ENCODE measurements at places on chromosomes 6 and 20.
A peak's percentile ranks its signal among the peaks of the same experiment; 100 is the strongest.

- DNase-seq, result peak; percentile 4
Measured at GRCh38 chr20:18019068-18019467, 38.6 kb downstream of the OVOL2 start.

DNA sequence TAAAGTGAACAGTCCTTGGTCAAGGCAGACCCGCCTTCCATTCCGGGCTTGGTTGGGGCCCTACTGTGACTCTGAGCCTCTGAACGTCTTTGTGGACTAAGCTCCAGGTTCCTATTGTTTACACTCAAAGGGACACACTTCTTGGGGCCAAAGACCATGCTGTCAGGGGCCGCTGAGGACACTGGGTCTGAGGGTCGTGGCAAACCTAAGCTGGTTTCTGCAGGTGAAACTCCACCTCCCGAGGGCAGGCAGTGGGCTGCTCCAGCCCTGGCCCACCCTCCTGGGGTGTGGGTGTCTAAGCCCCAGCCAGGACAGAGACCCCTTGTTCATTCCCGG, 43.1 kb downstream of the DSTN start:
- DNase-seq, result no peak

DNA sequence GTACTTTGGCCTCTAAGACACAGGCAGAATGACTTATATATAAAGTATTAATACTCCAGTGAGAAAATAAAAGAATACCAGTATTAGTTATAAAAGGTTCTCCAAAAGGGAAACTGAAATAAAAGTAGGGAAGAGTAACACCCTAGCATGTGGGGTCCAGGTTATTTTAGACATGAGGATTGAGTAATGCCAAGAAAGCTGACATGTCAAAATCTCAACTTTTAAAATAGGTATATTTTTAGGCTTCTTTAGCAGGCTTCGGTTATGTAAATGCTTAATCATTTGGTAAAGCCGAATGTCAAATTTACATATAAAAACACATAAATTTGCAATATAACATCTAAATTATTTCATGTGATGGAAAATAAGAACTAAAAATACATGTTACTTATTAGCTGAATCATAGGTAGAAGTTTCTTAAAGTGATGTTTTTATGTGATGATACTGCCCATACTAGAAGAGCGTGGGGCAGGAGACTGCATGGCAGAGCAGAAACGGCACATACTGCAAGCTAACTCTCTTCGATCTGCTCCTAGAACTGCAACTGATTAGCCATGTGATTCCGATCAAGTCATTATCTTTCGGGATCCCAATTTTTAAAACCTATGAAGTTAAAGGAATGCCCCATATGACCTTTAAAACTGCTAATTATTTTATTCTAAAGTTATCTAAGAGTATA, 129.4 kb upstream of the DST start:
- no peak for DNase-seq

DNA sequence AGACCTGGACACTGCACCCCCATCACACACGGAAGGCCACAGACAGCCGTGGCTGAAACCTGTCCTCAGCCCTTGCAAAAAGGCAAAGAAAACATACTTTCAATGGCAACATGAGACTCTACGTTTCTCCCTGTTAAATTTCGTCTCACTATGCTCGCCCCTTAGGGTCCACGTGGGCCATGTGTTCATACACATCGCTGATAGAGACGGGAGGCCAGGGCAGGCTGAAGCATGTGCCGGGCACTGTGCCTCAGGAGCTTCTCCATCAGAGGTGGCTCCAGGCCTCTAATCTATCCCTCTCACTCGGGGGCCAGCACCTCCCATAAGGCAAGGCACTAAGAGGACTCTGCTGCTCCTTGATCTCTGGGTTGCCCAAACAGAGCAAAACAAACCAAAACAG, 17.5 kb downstream of the PXDC1 start:
- no peak for DNase-seq

DNA sequence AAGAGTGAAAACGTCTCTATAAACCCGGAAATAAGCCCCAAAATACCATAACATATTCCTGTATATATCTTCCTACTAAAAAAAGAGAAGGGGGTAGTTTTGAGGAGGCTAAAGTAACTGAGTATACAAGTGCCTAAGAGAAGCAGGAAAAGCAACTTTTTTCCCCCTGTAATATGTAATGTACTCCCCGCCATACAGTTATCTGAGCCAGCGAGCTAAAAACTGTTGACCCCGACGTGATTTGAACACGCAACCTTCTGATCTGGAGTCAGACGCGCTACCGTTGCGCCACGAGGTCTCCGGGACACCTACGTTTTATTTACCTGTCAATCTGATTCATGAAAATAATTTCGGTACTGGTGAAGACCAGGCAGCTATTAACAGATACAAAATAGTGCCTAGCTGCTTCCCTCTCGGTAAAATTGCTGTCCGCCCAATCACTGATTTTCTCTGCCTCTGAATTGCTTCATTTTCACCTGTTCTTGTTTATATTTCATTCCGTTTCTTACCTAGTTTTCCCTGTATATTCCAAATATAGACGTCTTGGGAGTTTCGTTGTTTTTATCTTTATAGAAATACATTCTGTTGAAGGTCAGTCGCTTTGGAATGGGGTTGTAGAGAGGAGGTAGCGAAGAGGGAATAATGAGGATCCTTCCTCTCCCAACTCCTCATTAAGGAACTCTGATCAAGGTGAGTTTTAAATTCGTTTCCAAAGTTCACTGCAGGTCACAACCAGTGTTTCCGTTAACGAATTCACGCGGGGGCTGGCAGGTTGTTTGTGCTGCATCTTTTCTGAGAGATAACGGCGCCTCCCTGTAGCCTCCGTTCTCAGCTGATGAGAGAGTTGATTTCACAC, 33.6 kb upstream of the BTN3A2 start:
- peak; percentile 79 for DNase-seq

DNA sequence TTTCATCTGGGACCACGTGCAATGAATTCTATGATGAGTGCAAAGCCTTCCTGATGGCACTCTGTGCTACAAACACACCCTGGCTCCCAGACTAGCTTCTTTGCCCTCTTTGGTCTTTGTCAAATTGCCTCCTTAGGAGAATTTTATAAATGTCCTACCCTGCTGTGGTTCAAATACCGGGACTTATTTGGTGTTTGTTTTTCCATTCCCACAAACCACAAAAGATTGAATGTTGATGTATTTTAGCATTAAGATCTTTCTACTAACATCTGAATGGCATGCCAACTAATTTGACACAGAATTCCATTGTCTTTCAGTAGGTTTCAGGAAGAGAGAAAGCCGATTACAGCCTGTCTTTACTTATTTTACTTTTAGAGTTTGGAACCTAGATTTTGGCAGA, 424.2 kb upstream of the SLC35B3 start:
- no peak for DNase-seq

GRCh38 chr6:2193931-2194330, 51.5 kb downstream of the GMDS start:
- DNase-seq, result no peak

DNA sequence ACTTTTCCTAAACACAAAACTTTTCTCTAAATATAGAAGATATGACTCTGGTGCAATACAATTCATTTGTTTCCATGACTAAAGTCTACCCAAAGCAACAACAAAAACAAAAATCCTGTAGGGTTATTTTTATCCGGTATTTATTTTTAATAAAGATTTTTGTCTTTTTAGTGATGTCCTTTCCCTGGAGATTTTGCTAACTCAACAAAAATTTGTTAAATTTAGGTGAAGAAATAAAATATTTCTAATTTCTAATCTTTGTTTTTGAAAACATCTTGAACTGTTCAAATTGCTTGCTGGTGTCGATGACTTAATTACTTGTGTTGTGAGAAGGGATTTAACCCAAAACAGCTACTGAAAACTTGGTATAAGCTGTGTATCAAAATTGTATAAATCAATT, 741.8 kb downstream of the HDGFL1 start:
- DNase-seq, result no peak

All from NCI-H510A treated with DMSO at 0.1 percent for 48 hours (cell line).